ENCODE measurements at places on chromosomes 7 and 10.

- no peak for DNase-seq
Observed at GRCh38 chr10:80168679-80169380, 36.3 kb downstream of the PLAC9 start.

GRCh38 chr10:110058212-110058611, 50.4 kb downstream of the ADD3 start:
- DNase-seq, result no peak

DNA sequence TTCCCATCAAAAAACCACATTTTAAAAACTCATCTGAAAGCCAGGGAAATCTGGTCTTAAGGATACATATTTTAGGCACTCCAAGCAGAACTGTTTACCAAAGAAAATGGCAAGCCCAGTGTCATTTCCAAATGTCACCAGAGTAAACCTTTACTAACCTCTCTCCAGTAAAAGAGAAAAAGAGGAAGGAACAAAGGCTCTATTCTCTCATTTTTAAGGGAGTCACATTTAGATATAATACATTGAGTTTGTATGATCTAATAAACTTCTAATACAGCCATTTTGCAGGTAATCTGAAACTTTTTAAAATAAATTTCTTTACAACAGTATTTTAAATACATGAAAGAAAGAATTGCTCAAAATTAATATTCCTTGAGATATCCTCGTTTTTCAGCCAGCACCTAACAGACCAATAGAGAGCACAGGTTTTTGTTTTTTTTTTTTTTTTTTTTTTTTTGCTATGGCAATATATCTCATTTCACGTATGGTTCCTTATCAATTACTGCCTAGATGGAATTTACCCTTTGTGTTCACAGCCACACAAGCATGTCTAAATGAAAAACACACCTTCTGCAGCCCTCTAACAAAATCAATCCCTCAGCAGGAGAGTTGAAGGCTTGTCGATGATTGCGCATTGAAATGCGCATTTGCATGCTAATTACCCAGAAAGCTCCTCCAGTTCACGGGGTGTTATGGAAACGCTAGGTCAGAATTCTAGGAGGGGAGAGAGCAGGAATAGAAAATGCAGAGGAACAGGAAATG, 39.8 kb upstream of the MSRB2 start:
- no peak for DNase-seq

GRCh38 chr10:99569961-99570360, 37.2 kb downstream of the NKX2-3 start:
- no peak for DNase-seq

DNA sequence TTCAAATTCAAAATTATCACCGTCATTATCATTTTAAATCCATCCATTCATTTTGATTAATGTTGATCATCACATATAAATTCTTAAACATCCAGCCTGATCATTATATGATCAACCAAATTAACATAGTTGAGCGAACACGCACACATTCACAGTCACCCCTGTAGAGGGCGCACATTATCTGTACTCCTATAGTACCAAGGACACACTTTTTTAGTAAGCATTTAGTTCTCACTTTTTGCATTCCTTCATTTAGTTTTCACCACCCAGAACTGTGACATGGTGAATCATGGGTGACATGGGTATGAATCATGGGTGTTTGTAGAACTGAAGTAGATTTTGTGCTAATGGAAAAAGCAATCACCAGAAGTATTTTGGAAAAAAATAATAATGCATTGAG, 26.0 kb upstream of the ZNF735 start:
- DNase-seq, result no peak

DNA sequence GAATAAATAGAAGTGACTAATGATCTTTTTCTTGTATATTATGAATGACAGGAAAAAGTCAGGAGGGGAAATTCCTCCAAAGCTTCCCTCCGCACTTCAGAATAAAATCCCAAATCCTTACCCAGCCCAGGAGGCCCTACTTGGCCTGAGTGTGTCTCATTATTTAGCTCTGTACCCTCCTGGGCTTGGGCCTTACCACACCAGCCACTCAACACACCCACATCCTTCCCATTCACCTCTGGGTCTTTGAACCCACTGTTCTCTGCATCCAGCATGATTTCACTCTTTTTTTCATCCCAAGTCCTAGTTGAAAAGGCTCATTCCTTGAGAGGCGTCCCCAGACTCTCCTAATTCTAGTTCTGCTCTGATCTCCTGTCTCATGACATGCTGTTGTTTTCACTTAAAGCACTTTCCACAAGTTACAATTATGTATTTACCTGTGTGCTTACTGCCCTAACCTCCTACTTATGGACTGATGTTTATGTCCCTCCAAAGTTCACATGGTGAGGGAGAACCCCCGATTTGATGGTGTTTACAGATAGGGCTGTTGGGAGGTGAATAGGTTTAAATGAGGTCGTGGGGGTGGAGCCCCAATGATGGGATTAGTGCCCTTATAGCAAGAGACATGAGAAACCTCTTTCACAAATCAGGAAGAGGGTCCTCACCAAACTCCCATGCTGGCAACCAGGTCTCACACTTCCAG, 6.4 kb downstream of the NOD1 start:
- DNase-seq, result no peak

DNA sequence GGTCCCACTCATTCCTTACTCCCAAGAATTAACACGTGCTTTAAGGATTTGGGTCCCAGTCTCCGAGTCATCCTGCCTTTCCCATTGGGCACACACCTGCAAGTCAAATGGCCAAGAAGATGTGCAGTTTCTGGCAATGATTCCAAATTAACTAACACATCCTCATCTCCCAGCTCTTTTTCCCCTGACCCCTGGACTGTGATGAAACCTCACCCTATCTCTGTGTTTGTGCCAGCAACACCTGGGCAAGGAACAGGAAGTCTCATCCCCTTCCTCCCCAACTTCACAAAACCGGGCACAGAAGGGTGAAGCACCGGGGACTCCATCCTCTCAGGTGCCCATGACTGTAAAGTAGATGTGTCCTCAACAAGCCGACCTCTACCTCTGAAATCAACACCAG, 54.8 kb downstream of the PLXNA4 start:
- DNase-seq, result no peak

DNA sequence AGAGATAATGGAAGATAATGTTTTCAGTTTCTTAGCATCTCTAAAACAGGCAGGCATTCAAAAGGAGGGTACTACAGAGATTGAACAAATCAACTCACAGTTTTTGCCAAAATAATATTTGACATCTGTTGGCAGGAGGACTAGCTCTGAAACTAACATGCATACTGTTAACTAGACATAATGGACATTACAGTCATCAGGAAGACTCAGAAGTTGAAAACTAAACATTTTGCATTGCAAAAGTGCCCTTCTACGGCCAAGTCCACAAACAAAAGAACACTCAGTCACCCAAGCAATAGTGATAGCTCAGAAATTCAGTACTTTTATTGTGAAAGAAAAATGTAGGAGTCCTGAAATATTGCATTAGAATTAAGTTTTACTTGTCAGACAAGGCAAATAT, 399.0 kb downstream of the HGF start:
- DNase-seq, result no peak

DNA sequence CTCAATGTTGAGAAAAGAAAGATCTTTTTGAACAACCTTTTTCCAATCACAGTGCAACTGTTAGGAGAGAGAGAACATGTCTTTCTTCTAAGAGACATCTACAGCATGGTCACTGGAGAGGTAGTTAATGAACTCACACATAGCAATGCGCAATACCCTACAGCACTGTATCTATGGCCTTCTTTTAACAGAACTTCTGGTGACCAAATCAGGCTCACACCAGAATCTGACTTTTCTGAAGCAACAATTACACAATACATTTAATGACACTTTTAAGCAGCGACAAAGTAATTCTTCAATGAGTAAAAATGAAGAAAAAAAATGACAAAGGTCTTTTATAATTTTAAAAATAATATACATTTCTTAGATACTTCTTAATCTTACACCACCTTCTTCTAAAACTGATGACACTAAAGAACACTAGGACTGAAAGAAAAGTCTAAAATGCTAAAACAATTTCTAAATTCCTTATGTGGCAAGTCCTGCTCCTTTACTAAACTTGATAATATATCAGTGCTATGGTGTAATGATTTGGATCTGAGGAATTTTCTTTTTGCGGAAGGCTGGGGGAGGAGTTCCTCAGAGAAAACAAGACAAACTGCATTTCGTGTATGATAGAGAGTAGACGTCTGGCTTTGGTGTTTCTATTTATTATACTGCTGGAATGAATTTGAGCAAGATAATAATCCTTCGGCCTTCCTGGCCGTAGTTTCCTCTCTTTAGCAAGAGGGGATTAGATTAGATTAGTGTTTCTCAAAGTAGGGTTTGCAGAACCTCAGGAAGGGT, 166.3 kb downstream of the ZNF438 start:
- no peak for DNase-seq

DNA sequence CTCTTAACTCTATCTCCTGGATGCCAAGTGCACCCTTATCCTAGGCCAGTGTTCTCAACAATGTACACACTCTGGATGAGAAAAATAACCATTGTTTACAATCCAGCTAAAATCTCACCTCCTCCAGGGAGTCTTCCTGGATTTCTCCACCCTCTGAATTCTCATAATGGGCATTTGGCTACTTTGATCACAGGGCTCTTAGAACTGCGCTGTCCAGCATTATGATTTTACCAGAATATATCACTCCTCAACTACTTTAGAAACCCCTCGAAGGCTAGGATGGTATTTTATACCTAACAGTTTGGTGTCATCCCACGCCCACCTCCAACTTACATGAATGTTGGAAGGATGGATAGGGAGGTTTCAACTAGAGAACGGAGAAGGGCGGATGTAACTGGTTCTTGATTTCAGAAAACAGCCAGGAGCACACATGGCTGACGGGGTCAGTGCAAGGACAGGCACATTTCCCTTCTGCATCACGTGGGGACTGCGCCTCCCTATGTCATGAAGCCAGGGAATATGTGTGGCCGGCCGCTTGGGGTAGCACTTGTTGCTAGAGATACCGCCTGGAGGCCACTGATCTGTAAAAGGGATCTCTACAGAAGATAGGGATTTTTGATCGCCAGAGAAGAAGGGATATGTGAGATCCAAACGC, 1.2 kb upstream of the ATP6V0E2 start:
- peak; percentile 47 for DNase-seq

DNA sequence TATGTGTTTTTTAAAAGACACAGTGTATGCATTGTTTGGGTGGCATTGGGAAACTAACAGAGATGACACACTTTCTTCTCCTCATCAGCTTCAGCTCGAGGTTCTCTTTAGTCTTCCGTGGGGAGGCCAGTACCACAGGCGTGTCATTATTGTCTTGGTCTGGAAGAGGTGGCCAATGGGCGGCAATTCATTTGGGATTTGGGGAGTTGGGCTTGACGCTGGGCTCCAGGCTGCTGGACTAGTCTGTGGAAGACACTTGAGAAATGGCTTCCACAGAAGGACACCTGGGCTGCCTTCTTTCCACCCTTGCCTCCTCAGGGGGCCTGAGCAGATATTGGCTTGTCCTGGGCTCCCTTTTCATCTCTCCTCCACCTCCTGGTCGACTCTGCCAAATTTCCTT, 192.2 kb downstream of the SH2D4B start:
- DNase-seq, result no peak

GRCh38 chr7:132164558-132165125, 411.6 kb downstream of the PLXNA4 start:
- DNase-seq, result no peak

DNA sequence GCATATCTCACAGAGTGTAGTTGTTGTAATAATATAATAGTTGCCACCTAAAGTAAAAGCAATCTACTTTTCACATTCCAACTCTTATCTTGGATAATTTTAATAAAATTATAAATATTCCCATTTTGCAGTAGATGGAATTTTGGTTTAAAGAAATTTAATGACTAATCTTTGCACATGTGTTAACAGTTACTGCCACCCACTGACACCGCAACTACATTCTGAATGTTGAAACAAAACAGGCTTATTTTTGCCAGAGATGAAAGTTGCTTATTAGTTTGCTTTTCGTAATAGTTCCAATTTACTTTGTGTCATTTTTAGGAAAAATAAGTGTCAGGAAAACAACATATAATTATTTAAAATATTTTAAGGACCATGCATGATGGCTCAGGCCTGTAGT, 557.5 kb upstream of the PCDH15 start:
- no peak for DNase-seq

DNA sequence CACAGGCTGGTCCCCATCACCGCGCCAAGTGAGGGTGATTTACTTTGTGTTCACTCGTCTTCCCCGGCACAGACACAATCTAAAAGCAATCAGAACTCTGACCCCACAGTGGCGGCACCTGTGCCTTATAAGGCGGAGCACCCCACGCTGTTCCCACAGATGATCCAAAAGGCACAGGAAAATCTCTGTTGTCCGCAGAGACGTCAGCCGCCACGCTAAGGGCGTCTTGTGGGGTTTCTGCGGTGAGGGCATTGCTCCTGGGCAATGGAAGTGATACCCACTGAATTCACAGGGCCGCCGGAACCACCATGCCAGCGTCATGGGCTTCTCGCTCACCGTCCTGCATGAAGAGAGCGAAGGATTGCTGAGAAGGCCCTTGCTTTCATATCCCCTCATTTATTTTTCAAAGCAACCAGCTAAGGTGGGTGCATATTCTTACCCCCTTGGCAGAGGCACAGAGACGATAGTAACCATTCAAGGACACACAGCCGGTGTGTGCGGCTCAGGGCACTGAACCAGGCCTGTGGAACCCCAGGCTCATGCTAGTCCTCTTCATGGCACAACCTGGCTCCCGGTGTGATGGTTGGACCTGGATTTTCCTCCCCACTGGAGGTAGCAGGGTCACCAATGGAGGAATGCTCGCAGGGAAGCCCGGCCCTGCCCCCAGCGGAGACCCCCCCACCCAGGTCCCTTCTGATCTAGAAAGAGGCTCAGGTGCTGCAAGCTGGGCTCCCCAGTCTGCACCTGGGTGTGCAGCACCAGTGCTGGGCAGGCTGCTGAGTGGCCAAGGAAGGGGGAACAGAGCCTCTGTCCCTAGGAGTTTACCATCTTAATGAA, 279.0 kb downstream of the TCERG1L start:
- no peak for DNase-seq
